Suprapubic skin (tissue), 4 donors: ENCODE measurements at places on chromosomes 2 and 18.

- DNase-seq, result no peak
These were observed 40.1 kb downstream of the SCG2 start for GRCh38 chr2:223562078-223562477.

GRCh38 chr2:155240176-155240575, 541.7 kb downstream of the KCNJ3 start:
- no peak for DNase-seq

GRCh38 chr2:154375579-154375931, 322.9 kb upstream of the KCNJ3 start:
- DNase-seq, result no peak

GRCh38 chr18:60146220-60146960, 226.2 kb downstream of the MC4R start:
- DNase-seq, result no peak

DNA sequence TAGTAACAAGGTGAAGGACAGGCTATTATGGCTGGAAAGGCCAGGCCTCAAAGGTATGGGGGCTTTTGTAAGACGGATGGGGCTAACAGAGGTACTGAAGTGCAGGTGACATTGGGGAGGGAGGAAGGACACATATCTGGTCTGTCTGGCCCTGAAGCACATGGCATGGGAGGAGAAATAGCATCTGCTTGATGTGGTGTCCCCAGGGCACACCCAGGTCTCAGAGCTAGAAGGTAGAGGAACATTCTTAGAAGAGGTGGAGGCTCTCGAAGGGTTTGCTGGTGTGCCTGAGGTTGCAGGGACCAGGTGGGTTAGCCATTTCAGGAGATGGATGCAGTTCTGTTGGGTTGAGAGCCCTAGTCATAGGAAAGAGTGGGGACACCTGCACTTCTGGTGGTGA, 9.5 kb downstream of the RALB start:
- DNase-seq, result no peak

GRCh38 chr2:8219096-8219495, 462.8 kb upstream of the ID2 start:
- DNase-seq, result no peak

DNA sequence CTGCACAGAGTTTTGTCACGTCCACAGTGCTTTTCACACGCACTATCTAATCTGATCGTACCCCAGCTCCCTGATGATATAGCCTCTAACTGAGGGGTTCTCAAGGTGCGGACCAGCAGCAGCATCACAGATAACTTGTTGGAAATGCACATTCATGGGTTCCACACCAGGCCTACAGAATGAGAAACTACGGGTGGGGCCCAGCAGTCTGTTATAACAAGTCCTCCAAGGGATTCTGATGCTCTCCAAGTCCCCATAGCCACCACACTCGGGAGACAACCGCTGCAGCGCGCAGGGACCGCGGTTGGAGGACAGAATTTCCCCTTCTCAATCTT, 745 bp upstream of the BZW1 start:
- no peak for DNase-seq

- no peak for DNase-seq
These were observed 36.2 kb downstream of the RPL37A start for GRCh38 chr2:216534809-216535208.

DNA sequence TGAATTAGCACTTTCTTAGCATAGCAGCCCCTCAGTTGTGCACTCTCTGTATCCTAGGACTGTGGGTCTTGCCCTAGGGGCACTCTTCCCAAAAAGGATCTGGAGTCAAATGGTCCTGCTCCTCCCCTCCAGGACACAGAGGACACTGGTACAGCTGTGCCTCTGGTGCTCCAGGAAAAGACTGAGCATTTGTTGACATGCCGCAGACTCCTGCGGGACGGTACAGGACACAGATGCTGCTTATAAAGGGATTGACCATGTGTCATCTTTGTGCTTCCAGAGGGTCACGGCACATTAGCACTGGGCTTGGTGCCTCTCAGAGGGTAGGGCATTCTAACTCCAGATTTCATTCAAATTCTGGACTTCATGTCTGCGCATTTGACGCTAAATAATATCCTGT, 110.5 kb downstream of the KLF7 start:
- DNase-seq, result no peak

GRCh38 chr18:13494871-13495445, 231.4 kb downstream of the FAM210A start:
- DNase-seq, result no peak

DNA sequence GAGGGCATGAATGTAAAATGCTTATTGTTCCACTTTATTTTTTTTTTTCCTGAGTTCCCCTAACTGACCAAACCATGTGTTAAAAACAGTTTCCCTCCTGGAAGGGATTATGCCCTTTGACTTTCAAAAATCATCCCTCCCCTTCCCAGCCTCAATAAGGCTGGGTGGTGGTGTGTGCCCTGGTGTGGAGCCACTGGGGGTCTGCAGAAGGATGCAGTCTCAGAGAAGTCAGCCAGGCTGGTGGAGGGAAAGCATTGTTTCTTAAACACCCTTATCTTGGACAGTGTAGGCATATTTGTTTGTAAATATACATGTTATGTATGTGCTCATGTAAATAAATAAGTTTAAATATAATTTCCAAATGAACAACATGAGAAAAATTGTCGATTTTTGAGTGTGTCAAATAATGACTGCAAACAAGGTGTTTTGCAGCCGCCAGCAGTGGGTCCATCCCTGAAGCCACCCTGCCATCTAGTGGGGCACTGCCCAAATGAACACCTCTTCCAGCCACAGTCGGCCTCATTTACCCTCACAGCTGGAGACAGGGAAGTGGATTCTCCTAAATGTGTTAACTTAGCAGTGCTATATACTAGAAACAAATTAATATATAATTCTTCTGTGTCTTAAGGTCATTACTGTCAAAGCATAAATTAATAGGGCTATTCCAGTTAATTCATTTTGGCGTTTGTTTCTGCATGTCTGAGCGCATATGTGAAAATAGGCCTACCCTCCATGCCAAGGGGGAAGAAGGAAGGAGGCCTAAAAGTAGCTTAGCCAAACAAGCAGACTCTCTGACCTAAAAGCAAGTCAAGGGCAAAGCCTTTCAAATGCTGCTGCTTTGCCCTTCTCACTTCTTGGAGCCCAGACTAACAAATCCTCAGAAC, 209.6 kb upstream of the PIK3C3 start:
- DNase-seq, result no peak

DNA sequence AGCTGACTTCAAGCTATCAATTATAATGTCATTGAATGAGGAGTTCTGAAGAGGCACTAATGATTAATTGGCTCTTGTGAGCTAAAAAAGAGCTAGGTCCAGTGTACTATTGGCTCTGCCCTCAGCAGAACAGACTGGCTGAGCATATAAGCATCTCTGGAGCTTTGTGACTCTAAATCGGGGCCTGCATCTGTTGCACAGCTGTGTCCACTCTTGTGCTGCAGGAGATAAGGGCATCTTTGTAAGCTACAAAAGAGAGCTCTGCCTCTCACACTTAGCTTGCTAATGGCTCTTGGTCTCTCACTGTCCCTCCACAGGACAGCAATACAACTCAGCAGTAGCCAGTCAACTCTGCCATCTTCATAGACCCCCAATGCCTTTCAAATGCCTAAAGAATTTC, 61.5 kb upstream of the L3MBTL4 start:
- DNase-seq, result no peak

DNA sequence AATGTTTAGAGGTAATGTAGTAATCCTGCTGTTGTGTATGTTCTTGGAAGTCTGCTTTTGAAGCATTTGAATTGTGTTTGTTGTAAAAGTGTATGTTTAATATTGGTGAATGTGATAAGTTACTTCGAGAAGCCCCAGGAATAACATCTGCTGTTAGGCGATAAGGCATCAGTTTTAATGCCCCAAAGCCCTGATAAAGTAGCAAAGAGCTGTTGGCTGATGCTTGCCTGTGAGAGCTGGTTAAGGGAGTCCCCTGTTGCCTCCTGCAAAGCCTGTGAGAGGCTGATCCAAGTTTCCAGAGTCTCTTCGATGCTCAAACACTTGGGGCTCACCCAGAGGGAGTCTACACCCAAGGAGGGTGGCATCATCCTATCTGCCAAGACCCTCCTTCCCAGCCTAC, 110.3 kb downstream of the RNF152 start:
- DNase-seq, result no peak

DNA sequence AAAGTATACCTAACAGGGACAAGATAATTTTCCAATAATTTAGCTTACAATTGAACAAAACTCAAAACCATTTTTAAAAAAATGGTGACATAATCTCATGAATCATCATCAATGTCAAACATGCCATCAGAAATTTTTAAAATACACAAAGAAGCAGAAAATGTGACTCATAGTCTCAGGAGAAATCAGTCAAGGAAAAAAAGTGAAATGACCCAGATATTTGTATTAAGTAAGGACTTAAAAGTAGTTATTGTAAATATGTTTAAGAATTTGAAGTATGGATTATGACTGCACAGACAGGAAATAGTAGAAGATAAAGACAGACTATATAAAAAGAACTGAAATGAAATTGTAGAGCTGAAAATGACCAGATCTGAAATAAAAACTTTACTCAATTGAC, 473.9 kb upstream of the SYT4 start:
- no peak for DNase-seq

DNA sequence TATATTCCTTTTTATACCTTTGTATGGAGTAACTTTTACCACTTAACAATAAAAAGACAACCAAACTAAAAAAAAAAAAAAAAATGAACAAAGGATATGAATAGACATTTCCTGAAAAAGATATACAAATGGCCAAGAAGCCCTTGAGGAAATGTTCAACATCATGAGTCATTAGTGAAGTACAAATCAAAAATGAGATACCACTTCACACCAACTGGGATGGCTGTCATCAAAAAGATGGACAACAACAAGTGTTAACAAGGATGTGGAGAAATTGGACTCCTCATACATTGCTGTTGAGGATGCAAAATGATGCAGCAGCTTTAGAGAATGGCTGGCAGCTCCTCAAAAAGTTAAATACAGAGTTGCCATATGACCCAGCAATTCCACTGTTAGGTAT, 22.6 kb upstream of the SCYGR2 start:
- no peak for DNase-seq

GRCh38 chr2:77294474-77294873, 227.7 kb downstream of the LRRTM4 start:
- DNase-seq, result no peak

DNA sequence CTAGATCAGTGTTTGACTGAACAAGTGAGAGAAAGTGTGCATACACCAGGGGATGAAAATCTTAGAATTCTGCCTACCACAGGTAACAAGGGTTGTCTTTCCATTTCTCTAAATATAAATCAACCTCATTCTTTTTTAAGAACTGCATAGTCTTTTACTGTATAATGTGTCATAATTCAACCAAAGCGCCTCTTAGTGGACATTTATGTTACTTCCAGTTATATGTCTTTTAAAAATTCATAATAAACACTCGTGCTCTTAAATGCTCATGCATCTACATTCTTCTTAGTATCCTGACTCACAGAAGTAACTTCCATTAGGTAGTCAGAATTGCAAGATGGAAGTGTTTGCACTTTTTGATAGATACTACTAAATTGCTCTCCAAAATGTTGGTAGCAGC, 76.2 kb downstream of the CHRNA1 start:
- no peak for DNase-seq

DNA sequence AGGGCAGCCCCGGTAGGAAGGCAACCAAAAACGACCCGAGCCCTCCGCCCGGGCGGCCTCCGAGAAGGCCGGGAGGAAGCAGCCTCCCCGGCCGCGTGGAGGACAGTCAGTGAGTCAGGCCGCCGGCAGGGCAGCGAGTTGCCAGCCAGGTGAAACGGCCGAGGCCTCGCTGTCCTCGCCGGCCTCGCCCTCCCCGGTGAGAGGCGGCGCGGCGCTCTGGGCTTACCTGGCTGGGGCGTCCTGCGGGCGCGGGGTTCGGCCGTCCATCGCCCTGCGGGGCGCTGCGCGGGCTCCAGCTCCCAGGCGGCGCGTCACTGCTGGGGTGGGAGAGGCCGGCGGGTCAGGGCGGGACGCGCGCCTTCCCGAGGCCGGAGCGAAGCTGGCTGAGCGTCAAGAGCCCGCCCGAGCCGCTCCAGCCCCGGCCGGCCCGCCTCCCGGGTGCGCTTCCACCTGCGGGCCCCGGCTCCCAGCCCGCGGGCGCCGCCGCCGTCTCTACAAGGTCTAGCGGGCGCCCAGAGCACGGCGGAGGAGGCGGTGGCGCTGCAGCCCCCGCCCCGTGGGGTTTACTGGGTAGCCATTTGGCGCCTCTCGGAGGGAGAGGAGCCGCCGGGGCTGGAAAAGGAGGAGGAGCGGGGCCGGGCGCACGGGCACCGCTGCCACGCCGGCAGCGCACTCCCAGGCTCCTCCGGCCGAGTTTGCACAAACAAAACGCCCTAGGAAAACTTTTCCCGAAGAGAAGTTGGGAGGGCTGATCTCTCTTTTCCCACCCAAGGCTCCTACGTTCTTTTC, 499 bp downstream of the COBLL1 start:
- DNase-seq, result peak; percentile 83

DNA sequence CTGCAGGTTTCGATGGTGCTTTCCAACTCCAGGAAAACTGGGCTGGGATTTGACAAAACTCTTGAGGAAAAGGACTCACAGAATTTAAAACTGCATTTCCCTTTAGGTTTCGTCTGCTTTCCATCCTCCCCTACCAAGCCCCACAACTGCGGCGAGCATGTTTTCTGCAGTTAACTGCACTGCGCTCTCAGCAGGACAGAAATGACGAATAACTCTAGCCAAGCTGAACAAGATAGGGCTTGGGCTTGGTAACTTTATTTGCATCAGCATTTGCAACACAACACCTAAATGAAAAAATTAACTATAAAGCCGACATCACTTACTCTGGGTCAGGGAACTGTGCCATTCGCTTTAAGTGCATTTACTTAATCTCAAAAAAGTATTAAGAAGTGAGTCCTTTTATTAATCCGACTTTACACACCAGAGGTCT, 669 bp upstream of the PIKFYVE start:
- no peak for DNase-seq
